ENCODE measurements at places on chromosomes 1 and 21. TPM values are rescaled to one million over a fixed set of nuclear protein-coding genes. Genes with fewer than 3 reads are reported as not detected.
A peak's percentile ranks its signal among the peaks of the same experiment; 100 is the strongest.

DNA sequence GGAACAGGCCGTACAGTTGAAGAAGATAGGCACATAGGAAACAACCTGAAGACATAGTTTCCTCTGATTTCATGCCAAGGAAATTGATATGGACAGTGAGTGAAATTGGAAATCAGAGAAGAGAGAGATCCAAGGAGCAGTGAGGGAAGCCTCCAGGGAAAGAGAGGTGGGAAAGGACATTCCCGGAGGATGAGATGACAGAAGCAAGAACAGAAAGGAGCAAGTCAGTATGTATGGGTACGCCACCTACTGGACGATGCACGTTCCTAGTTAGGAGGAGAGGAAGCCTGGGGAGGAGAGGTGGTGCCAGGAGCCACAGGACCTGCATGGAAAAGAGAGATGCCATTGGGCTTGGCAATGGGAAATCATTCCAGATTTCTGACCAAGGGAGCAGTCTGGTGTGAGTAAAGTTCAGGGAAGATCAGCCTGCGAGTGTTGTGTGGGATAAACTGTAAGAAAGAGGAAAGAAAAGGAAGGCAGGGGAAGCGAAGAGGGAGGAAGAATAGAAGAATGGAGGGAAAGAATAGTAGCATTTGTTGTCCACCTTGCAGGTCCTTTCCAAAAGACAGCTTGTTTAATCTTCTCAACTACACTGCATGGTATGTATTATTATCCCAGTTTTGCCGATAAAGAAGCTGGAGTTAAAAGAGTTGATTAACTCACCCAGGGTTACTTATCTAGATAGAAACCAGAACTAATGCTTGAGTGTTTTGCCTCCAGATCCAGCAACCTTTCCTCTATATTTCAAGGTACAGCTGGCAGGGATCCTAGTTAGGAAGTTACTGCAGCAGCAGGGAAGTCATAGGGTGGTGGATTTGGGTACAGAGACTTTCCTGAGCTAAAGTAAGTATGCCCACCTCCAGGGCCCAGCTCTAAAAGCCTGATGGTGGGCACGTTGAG lies 27.4 kb downstream of the C1orf116 start:
- DNase-seq: peak; percentile 74

DNA sequence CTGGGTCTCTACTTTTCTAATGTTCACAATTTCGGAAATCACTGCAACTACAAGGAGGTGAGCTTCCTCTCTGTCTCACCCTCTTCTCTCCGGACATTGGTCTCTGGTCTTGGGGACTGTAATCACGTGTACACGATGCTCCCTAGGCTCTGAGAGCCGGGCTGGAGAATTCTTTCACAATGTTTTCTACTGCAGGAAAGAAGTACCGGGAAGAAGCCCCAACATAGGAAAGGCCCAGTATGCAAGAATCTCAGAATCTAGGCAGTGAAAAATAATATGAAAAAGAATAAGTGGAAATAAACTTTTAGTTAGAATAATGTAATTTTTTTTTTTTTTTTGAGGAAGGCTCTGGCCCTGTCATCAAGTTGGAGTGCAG lies 13.5 kb upstream of the HJV start:
- DNase-seq: no peak

GRCh38 chr1:204258213-204259115 lies 44.7 kb upstream of the GOLT1A start:
- DNase-seq: peak; percentile 37

GRCh38 chr1:41713557-41714327 lies 205.0 kb downstream of the HIVEP3 start:
- no peak for DNase-seq

DNA sequence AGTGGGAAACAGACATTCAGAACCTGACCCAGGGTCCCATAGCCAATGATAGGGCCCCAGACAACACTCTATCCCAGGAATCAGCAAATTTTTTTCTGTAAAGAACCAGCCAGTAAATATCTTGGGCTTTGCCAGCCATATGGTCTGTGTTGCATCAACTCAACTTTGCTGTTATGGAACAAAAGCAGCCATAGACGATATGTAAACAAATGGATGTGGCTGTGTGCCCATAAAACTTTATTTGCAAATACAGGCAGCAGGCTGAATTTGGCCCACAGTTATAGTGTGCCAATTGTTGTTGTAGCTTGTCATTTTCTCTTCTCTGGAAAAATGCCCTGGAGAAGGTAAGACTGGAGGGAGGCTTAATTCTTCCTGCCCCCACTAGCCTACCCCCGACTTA lies 431.1 kb upstream of the VAMP3 start:
- DNase-seq: no peak

The ESRRG gene
- total RNA-seq: not detected

The NR1I3 gene
- not detected for total RNA-seq

GRCh38 chr1:20416706-20417105 lies 69.3 kb downstream of the CAMK2N1 start:
- DNase-seq: no peak

DNA sequence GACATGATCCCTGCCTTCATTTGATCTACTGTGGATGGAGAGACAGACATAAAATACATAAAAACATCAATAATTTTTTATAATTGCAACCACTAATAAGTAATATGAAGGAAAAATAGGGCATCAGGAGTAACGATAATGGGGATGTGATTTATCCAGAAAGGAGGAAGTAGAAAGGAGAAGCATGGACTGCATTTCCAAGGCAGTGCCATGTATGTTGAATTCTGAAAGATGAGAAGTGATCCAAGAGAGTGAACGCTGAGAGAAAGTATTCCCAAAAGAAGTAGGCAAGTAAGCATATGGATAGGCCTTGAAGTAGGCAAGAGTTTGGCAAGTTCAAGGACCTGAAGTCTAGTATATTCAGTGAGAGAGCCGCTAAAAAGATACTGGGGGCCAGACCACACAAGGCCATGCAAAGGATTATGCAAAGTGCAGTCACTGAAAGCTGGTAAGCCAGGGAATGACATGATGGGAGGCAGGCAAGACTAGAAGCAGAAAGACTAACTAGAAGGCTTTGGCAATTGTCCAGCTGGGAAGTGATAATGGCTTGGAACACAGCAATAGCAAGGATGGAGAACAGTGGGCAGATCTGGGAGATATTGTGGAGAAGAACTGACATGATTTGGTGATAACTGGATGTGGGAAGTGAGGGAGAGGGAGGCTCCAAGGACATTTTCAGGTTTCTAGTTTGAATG lies 85.9 kb downstream of the TM2D1 start:
- no peak for DNase-seq

The MATN1 gene
- 0.12 TPM for total RNA-seq

The AADACL4 gene
- not detected for total RNA-seq

GRCh38 chr1:194644528-194644927 lies 1458.1 kb upstream of the B3GALT2 start:
- no peak for DNase-seq

GRCh38 chr21:19286876-19287275 lies 883.3 kb upstream of the TMPRSS15 start:
- no peak for DNase-seq

The NOS1AP gene
- 5.3 TPM for total RNA-seq

- no peak for DNase-seq
These were observed 28.9 kb upstream of the NPPB start for GRCh38 chr1:11887666-11888007.

DNA sequence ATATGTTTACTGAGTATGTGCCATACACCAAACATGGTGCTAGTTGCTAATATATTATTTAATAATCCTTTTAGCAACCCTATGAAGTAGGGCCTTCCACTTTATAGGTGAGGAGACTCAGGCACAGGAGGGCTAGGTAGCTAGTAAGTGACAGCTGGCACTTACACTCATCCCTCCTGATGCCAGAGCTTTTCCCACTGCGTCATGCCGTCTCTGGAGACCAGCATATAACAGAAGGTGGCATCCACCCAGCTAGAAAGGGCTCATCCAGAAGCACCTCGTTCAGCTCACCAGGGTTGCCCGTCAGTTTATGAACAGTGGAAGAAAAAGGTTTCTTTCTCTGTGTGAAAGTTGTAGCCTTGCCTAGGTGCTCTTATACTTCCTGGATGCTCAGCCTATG lies 108.9 kb downstream of the NOS1AP start:
- no peak for DNase-seq
